ENCODE measurements at places on chromosomes 3 and 15.

GRCh38 chr3:69531576-69532546 is 146.0 kb upstream of the FRMD4B start:
- DNase-seq = no peak

DNA sequence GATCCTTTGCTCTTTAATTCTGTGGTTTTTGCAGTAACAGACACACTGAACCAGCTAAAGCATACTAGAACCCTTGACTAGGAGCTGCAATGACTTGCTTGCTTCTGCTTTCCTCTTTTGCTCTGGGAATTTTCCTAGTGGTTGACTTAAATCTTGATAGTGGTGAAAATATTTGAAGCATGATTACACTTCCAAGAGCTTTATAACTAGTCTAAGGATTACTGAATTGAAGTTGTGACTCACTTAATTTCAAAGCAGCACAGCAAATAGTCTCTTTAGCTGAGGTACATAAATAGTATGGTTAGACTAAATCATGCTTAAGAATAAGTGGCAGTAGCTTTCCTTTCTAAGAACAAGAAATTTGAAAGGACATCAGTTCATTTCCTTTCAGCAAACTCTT is 513.5 kb upstream of the GBE1 start:
- no peak for DNase-seq

GRCh38 chr3:53357458-53357857 is 10.1 kb upstream of the DCP1A start:
- no peak for DNase-seq

GRCh38 chr15:57591237-57591821 is 375 bp upstream of the MYZAP start:
- DNase-seq = no peak

GRCh38 chr3:46509661-46510187 is 11.9 kb downstream of the RTP3 start:
- DNase-seq = no peak

GRCh38 chr15:50256188-50257041 is 9.1 kb downstream of the HDC start:
- no peak for DNase-seq

- DNase-seq = no peak
These were observed 997 bp downstream of the FYCO1 start for GRCh38 chr3:45994419-45995235.

DNA sequence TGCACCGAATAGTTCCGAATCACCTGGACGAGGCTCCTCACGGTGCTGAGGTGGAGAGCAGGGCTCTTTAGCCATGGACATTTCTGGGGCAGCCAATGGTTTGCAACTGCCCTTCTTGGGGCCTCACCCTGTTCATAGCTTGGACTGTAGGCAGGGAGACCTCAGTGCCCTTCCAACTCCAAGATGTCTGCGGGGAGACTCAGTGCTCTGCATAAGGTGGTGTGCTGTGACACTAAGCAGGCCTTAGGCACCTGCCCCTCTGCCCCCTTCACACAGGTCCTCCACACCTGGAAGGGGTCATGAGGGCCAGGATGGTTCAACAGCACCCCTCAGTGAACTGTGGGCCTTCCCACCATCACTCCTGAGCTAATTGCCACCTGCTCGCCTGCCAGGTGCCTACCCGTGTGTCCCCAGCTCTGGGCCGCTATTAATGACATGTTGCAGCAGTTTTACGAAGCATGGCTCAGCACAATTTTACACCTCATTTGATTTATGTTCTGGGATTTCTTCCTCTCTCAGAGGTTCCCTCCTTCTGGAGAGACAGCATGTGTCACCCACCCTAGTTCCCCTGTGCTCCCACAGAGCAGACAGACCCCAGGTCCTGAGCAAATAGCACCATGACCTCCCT is 101.2 kb upstream of the SMAD3 start:
- no peak for DNase-seq

GRCh38 chr3:40299721-40300335 is 9.7 kb upstream of the EIF1B start:
- no peak for DNase-seq

GRCh38 chr15:63044645-63045464 is 2.3 kb downstream of the TPM1 start:
- DNase-seq = no peak

- no peak for DNase-seq
These were observed 121.3 kb upstream of the TBL1XR1 start for GRCh38 chr3:177318559-177318958.

DNA sequence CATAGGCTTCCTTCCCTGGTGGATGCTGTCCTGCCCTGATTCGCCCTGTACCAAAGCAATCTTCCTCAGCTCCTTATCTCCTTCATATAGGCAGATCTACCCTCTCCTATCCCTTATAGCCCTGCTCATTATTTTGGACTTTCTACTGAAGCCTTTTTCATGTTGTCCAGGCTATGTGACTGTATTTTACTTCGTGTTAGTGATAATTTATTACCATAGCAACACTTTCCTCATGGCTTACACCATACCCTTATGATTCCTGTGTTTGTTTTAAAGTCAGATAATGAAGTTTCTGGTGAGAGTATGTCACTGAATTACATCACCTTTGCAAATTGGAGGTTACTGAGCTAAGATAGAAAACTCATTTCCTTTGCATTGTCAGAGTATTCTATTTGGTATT is 352.6 kb downstream of the NLGN1 start:
- no peak for DNase-seq

- DNase-seq = no peak
These were observed 635.1 kb upstream of the AGTR1 start for GRCh38 chr3:148062590-148062989.

DNA sequence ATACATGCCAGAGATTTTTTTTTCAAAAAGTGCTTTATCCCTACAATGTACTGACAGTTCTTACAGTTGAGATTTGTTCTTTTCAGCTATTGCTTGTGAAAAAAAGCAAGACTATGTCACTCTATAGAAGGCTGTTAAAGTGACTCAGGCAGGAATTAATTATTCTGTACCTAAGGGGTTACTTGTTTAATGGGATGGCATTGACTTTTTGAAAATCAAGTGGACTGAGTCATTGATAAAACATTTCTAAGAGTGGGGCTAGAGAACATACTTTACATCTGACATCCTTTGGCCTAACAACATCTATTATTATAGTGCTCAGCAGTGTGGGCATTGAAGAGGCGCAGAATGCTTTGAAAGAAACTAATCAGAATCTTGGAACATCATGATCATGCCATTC is 34.3 kb downstream of the INTS14 start:
- no peak for DNase-seq

All from T-helper 2 cell (primary cell).